ENCODE measurements at places on chromosomes 11 and 22.

DNA sequence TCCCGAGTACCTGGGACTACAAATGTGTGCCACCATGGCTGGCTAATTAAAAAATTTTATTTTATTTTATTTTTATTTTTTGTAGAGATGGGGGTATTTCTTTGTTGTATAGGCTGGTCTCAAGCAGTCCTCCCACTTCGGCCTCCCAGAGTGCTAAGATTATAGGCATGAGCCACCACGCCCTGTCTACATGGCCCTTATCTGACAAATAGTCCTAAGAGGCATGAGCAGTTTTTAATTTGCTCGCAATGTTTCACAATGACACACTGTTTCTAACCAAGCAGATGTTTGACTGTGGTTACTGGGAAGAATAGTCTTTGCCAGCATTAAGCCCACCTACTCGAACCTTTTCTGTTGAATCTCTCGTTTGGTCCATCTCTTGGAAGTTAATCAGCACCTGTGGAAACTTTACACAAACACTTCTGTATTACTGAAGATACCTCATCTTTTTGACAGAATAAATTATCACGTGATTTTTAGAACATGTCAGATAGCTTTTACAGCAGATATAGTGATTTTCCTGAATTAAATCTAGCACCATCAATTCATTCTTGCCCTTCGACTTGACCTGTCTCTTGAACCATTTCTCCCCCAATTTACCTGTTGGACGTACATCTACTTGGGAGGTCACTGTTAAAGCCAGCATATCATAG is 71.4 kb downstream of the MTMR3 start:
- DNase-seq = no peak

GRCh38 chr11:96186806-96187205 is 156.2 kb downstream of the MAML2 start:
- DNase-seq = no peak

- DNase-seq = no peak
These were observed 293.5 kb downstream of the TBC1D22A start for GRCh38 chr22:47055921-47056320.

- DNase-seq = no peak
These were observed 123.0 kb downstream of the PLEKHA7 start for GRCh38 chr11:16891165-16891564.

- no peak for DNase-seq
These were observed 41.7 kb downstream of the MICAL3 start for GRCh38 chr22:17982572-17983141.

- DNase-seq = no peak
These were observed 40.1 kb downstream of the ABTB2 start for GRCh38 chr11:34317666-34318065.

- no peak for DNase-seq
These were observed 5.2 kb downstream of the TEAD1 start for GRCh38 chr11:12679471-12679870.

GRCh38 chr11:19739872-19740271 is 27.2 kb downstream of the NAV2 start:
- peak; percentile 61 for DNase-seq

GRCh38 chr11:33919645-33920044 is 27.8 kb upstream of the LMO2 start:
- DNase-seq = no peak

GRCh38 chr22:39206491-39206890 is 38.3 kb downstream of the PDGFB start:
- DNase-seq = no peak

DNA sequence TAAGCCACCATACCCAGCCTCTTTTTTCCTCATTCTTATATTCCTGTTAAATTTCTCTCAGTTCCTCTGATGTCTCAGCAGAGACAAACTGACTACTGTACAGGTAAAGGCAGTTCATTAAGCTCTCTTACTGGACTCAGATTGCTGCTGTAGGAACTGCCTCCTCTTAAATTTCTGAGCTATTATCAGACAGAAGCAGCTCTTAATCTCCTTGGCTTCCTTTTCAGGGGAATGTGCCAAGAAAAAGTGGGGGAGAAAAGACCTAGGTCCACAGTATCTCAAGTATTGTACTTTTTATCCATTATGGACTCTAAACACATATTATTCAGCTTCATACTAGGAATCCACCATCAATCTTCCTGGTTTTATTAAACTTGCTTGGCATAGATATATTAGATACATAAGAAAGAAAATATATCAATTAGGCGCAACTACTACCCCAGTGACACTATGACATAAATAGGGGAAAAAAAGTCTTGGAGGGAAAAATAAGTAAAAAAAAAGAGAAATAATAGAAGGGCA is 26.1 kb downstream of the MRTFA start:
- DNase-seq = no peak

- no peak for DNase-seq
These were observed 17.2 kb upstream of the CARD18 start for GRCh38 chr11:105156720-105157119.

GRCh38 chr11:70031631-70032469 is 46.3 kb upstream of the ANO1 start:
- DNase-seq = no peak

DNA sequence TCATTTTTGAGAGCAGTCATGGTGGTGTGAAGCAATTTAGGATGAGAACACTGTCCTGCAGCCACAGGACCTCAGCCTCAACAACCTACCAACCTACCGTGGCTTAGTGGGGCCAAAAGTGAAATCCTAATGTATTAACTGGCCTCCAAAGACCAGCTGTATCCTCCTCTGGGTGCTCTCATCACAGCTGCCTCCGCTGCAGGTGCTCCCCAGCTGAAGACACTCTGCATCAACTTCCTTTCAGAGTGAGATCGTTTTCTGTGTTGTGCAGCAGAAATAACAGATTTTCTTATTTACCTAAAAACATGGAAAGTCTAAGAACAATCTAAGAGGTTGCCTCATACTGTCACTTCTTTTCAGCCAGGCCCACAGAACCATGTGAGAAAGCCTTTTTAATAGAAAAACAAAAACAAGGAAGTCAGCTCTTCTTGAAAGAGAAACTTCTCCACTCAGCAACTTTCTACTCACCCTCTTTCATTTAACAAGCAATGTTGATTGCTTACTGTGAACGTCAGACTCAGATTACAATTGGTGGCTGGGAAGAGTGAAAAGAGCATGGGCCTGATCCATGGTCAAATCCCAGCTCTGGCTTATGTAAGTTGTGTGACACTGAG is 136.1 kb downstream of the TENM4 start:
- DNase-seq = peak; percentile 25

- DNase-seq = no peak
These were observed 347.2 kb upstream of the B3GAT1 start for GRCh38 chr11:134759274-134759673.

DNA sequence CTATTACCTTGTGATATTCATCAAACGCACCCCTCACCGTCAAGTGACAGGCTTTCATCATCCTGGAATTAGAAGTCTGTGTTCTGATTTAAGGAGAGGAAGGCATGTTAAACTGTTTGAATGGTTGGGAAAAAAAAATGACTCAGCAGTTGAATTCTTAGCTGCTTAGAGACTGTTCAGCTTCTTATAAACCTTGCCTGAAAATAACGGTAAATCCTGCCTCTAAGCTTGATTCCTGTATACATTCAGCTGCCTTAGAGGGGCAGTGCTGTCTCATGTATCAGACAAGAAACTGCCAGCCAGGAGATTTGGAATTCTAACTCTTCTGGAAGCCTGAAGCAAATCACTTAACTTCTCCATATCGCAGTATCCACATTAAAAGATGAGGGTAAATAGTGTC is 437.4 kb downstream of the JRKL start:
- peak; percentile 16 for DNase-seq

DNA sequence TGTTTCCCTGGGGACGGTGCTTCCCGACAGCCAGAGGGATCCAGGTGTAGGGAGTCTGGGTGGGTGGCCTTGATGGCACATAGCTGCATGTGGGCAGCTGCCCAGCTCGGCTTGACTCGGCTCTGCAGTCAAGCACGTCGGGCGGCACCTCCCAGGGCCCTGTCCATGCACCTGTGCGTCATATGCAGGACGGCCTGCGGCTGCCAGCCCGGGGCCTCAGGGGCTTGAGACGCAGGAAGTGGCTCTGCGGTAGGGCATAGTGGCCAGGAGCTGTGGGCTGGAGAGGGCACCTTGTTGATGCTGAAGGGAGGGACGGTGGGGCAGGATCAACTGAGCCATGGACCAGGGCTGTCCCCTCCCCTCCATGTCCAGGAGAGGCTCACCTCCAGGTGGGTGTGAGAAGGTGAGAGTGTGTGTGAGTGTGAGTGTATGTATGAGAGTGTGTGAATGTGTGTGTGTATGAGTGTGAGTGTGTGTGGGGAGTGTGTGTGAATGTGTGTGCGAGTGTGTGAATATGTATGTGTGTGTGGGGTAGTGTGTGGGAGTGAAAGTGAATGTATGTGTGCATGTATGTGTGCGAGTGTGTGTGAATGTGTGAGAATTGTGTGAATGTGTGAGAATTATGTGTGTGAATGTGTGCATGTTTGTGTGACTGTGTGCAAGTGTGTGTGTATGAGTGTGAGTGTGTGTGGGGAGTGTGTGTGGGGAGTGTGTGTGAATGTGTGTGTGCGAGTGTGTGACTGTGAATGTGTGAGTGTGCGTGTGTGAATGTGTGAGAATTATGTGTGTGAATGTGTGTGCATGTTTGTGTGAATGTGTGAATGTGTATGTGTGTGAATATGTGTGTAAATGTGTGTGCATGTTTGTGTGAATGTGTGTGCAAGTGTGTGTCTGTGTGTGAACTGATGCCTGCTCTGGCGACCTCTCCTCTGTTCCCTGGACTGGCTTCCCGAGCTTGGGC is 5.7 kb upstream of the SUN2 start:
- no peak for DNase-seq

DNA sequence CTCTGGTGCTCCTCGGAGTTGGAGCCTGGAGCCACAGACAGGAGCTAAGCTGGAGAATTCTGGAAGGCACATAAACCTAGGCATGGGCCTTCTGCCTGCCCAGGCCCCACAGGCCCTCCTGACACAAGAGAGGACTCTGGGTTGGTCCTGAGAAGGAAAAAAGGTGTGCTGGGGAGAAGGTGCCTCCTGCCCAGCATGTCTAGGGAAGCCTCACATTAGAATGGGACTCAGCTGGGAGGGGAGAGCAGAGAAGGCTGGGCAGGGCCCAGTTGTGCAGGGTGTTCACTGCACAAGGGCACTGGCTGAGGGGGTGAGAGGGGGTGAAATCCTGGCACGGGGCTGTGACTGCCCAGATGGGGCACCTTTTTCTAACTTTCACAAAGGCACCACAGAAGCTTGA is 39.4 kb upstream of the WNT11 start:
- no peak for DNase-seq

GRCh38 chr11:13848031-13848430 is 114.5 kb upstream of the SPON1 start:
- DNase-seq = no peak

- DNase-seq = no peak
These were observed 55.4 kb upstream of the NECTIN1 start for GRCh38 chr11:119784421-119784820.

DNA sequence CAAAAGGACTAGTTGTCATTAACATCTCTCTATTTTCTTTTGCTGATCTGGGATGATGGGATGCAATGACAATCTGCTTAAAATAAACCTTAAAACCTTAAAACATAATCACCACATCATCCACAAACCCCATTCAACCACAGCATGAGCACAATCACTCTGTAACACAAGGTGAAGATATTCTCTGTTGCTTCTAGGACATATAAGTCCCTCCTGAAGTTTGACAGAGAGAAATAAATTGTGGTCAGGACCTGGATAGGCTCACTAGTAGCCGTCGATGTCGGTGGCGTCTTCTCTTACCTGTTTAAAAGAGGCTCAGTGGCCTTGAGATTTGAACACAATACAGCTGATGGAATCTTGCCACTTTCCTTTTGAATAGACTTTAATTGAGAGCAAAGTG is 47.9 kb downstream of the WT1 start:
- DNase-seq = no peak

DNA sequence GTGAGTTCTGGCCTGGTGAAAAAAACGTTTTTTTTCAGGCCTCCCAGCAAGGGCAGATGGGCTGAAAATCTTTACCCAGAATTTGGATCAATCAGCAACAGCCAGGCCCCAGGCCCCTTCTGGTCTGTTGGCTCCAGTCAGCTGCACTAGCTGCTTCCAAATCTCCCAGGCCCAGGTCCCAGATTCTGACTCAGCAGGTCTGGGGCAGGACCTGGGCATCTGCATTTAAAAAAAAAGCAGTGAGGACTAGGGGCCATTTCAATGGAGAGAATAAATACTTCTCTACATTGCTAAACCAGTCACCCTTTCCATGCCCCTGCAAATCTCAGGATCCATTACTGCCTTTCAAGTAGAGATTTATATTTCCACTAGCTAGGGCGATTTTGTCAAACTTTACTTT is 4.3 kb downstream of the SLC15A3 start:
- no peak for DNase-seq

GRCh38 chr11:19089421-19089820 is 27.5 kb upstream of the ZDHHC13 start:
- DNase-seq = no peak

DNA sequence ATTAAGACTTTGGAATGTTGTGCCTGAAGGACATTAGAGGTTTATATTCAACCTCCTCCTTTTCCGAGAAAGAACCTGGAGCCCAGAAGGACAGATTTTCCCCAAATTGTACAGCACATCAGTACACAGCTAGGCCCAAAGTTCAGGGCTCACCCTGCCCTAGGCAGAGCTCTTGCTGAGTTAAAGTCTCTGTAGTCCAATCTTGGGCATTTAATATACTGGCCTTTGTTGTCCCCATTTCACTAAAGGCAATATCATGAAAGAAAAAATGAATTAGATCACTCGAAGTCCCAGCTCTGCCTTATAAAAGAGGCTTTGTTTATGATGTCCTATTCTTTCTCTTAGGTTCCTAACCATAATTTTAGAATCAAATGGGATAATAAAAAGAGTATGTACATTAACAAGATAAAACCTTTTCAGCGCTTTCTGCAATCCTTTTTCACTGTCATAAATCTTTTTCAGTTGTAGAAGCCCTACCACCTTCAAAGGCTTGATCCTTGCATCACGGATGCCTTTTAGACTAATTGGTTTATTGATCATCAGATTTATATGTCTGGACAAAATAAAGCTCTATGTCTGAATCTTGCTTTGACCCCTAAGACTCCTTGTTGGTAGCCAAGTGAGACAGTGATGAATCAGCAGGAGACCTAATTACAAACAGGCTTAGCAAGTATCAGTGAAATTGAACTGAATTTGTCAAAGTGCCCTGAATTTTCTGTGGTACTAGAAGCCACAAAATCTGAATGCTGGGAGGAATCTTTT is 39.8 kb downstream of the RELT start:
- DNase-seq = no peak

- DNase-seq = no peak
These were observed 50.9 kb upstream of the HEPHL1 start for GRCh38 chr11:93969925-93970922.

- DNase-seq = no peak
These were observed 91.9 kb downstream of the CTTN start for GRCh38 chr11:70490208-70490607.
